ENCODE measurements at places on chromosomes 3 and 15. TPM values are rescaled to one million over a fixed set of nuclear protein-coding genes. Genes with fewer than 3 reads are reported as not detected.

Gene CLSTN2
- 0.98 TPM for total RNA-seq

Gene CCR8
- total RNA-seq: not detected

Gene RABL3
- total RNA-seq: 25.3 TPM

Gene SI
- total RNA-seq: 56.4 TPM

Gene THAP10
- 1.4 TPM for total RNA-seq

Gene RPUSD3
- 27.3 TPM for total RNA-seq

Gene GOLGA8F
- not detected for total RNA-seq

Gene CATSPER2
- 9.0 TPM for total RNA-seq

Gene DAZL
- total RNA-seq: not detected

Gene ZNF502
- 3.1 TPM for total RNA-seq

Gene TRIM42
- not detected for total RNA-seq

Gene PLA1A
- 1.9 TPM for total RNA-seq

Gene LMAN1L
- not detected for total RNA-seq

Gene MAP1A
- total RNA-seq: 1.9 TPM

Gene DCLK3
- total RNA-seq: 0.11 TPM

Gene DOCK3
- total RNA-seq: 0.34 TPM

Gene MUC20
- 110 TPM for total RNA-seq

Gene ARHGAP31
- total RNA-seq: 12.1 TPM

Gene EOMES
- total RNA-seq: 0.08 TPM
